NCI-H446 treated with DMSO at 0.1 percent for 48 hours (cell line): ENCODE measurements at places on chromosomes 2 and 18.
A peak's percentile ranks its signal among the peaks of the same experiment; 100 is the strongest.

GRCh38 chr2:86078774-86079545 lies 26.7 kb downstream of the POLR1A start:
- DNase-seq: peak; percentile 1

- DNase-seq: no peak
Measured at GRCh38 chr2:15640784-15641183, 49.1 kb downstream of the DDX1 start.

DNA sequence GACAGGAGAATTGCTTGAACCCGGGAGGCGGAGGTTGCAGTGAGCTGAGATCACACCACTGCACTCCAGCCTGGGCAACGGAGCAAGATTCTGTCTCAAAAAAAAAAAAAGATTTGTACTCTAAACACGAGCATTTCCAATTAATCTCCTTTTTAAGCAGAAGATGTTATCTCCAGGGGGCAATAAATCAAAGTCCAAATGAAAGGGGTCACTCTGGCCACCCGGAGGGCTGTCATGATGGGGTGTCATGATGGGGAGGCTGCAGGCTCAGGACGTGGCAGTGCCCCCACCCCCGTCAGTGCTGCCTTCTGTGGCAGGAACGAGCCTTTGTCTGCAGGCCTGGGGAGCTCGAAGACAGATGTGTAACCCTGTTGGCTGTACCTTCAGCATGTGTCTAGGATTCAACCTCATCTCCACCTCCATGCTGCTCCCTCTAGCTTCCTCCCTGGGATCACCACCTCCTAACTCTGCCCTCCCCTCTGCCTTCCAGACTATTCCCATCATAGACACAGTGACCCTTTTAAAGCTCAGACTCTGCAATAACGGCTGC lies 76.9 kb upstream of the YWHAQ start:
- DNase-seq: no peak

DNA sequence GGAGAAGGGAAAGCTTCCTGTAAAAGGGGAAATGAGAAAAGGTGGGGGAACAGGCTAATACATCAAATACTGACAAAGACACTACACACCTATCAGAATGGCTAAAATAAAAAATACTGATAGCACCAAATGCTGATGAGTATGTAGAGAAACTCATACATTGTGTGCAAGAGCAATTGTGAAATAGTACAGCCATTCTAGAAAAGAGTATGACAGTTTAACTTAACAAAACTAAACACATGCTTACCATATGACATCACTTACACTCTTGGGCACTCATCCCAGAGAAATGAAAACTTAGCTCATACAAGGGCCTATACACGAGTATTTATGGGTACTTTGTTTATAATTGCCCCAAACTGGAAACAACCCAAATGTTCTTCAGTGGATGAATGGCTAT lies 53.4 kb downstream of the ZNF638 start:
- no peak for DNase-seq

- no peak for DNase-seq
Measured at GRCh38 chr18:78782951-78783563, 196.6 kb upstream of the SALL3 start.

GRCh38 chr2:50748671-50749070 lies 283.3 kb downstream of the NRXN1 start:
- no peak for DNase-seq

GRCh38 chr2:72952110-72952823 lies 34.9 kb downstream of the EMX1 start:
- no peak for DNase-seq

- no peak for DNase-seq
Measured at GRCh38 chr2:126467367-126468054, 188.4 kb upstream of the GYPC start.

DNA sequence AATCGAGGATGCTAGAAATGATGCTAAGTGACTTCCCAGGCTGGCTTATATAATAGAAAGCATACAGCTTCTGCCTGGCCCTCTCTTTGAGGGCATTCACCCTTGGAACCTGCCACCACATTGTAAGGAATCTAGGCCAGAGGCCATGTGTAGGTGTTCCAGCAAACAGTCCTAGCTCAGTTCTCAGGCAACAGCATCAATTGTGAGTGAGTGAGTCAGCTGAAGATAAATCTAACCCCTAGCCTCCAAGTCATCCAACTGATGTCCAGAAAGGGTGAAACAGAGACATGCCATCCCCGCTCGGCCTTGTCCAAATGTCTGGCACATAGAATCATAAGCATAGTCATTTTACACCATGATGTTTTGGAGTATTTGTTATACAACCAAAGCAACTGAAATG lies 324.3 kb upstream of the KLHL14 start:
- no peak for DNase-seq

- DNase-seq: no peak
Measured at GRCh38 chr2:20444993-20445910, 1.6 kb upstream of the RHOB start.

DNA sequence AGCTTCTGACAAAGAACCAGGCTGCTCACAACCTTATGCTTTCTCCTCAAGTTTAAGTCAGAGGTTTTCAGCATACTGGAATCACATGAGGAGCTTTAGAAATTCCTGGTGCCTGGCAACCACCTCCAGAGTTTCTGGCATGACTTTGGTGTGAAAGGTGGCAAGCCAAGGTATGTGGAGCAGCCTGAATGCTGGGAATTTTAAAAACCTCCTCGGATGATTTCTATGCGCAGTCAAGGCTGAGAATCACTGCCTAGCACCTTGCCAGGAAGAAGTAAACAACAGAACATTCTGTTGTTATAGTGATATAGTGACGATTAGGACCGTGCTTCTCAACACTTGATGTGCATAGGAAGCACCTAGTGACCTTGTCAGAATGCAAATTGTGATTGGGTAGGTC lies 11.7 kb downstream of the CCBE1 start:
- DNase-seq: no peak

- DNase-seq: no peak
Measured at GRCh38 chr2:160635488-160635887, 141.9 kb upstream of the RBMS1 start.

DNA sequence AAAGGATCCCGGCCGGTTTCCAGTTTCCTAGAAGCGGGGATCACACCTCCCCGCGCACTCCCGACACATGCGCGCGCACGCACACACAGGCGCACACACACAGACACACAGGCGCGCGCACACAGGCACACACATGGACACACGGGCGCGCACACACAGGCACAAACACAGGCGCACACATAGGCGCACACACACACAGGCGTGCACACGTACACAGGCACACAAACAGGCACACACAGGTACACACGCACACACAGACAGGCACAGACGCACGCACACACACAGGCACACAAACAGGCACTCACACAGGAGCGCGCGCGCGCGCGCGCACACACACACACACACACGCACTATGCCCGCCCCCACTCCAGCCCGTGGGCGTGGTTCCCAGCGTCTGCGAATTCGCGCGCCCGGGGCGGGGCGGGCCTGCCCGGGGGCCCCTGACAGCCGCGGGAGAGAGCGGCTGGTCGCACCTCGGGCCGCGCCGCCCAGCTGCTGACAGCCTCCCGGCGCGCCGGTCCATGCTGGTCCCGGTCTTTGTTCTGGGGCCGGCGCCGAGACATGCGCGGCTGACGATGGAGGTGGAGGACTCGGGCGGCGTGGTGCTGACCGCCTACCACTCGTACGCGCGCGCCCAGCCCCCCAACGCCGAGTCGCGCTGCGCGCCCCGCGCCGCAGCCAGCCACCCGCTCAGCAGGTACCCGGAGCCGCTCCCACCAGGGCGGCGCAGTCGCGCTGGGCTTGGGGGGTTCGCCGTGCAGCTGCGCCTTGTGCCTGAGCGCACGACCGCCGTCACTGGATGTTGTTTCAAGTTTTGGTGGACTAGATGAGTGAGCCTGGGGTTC lies at the start of gene ARHGAP28:
Gene ARHGAP28, plus strand, starts transcription at position 470 of the 845 bp plus-strand sequence. Its CDS starts 106 bp downstream, at position 576.
- DNase-seq: no peak

- no peak for DNase-seq
Measured at GRCh38 chr18:36692921-36693332, 135.9 kb downstream of the TPGS2 start.

DNA sequence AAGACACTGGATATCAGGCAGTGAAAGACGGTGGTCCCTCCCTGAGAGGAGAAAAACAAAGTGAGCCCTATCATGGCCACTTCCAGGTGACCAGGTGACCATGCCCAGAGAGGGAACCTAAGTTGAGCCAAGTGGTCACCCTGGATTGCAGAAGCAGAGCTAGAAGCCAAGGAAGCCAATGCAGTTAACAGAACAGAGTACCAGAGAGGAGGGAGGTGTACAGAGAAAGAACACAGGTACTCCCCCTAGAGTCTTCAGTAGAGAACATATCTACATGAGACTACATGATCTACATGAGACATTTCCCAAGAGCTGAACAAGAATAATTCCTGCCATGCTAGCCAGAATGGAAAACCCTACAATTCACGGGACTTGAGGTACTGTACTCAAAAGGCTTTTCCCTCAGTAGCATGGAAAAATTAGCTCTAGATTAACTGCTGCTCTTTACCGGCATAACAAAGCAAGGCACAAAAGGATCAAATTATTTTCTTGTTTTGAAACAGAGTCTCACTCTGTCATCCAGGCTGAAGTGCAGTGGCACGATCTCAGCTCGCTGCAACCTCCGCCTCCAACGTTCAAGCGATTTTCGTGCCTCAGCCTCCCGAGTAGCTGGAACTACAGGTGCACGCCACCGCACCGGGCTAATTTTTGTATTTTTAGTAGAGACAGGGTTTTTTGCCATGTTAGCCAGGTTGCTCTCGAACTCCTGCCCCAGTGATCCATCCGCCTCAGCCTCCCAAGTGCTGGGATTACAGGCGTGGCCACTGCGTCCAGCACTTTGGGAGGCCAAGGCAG lies 23.5 kb downstream of the ROCK2 start:
- no peak for DNase-seq

- no peak for DNase-seq
Measured at GRCh38 chr2:179588486-179589145, 272.8 kb downstream of the ZNF385B start.

- no peak for DNase-seq
Measured at GRCh38 chr2:217977840-217978535, 24.8 kb downstream of the TNS1 start.

DNA sequence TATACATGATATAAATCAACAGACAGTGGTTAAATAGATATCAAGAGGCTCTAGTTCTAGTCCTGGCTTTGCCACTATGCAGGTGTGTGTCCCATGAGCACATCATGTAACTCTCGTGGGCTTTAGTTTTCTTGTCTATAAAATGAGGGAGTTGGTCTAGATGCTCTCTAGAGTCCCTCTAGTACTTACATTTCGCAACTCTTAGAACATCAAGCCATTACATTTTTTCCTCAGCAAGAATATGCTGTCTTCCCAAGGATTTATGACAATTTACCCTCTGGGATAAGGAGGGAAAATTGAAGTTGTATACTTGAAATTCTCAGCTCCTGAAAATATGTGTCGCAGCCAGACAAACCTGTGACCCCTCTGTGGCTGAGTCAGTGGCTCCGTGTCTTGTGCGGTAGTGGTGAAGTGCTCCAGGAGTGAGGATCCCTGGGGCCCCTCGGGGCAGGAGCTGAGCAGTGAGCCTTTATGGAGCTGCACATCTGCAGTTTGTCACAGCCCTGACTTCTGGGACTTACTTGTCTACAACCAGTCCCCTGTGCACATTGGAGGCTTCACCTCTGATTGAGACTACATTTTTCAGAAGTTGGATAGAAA lies 6.8 kb downstream of the PKP4 start:
- no peak for DNase-seq
